ENCODE measurements at places on chromosomes 16 and 17. TPM values are rescaled to one million over a fixed set of nuclear protein-coding genes. Genes with fewer than 3 reads are reported as not detected.

TP53TG3C gene
- total RNA-seq = not detected

RCVRN gene
- 0.38 TPM for total RNA-seq

GNAO1 gene
- 0.53 TPM for total RNA-seq

USH1G gene
- not detected for total RNA-seq

CACNA1G gene
- total RNA-seq = 0.07 TPM

NACA2 gene
- not detected for total RNA-seq

TMEM204 gene
- total RNA-seq = not detected

CHTF18 gene
- total RNA-seq = 42.4 TPM

PDK2 gene
- 15.9 TPM for total RNA-seq

OR3A3 gene
- total RNA-seq = not detected

SSTR5 gene
- total RNA-seq = not detected

Measured in activated B cell treated with CpG ODN at 0.5 μM for 24 hours (primary cell).